ENCODE measurements at places on chromosomes 12 and 14.
A peak's percentile ranks its signal among the peaks of the same experiment; 100 is the strongest.

GRCh38 chr12:38711054-38711453 lies 194.3 kb downstream of the CPNE8 start:
- no peak for ATAC-seq

DNA sequence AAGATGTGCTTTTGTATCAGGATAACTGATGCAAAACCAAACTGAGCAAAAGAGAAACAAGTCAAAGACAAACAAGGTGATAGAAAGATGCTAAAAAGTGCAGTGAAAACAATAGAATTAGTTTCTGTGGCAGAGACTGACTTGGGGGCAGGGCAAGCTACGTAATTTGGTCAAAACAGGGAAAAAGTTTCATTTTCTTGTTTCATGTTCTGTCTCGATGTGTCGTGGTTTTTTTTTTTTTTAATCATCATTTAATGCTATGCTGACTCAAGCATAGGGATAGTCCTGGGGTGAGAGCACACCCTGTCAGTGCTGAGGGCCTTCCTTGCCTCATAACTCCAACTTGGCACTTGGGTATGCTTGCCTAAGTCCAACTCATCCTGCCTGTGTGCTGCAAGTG lies 144.1 kb upstream of the PTPRQ start:
- ATAC-seq = no peak

GRCh38 chr12:47876440-47876960 lies 28.3 kb downstream of the VDR start:
- peak; percentile 58 for ATAC-seq

DNA sequence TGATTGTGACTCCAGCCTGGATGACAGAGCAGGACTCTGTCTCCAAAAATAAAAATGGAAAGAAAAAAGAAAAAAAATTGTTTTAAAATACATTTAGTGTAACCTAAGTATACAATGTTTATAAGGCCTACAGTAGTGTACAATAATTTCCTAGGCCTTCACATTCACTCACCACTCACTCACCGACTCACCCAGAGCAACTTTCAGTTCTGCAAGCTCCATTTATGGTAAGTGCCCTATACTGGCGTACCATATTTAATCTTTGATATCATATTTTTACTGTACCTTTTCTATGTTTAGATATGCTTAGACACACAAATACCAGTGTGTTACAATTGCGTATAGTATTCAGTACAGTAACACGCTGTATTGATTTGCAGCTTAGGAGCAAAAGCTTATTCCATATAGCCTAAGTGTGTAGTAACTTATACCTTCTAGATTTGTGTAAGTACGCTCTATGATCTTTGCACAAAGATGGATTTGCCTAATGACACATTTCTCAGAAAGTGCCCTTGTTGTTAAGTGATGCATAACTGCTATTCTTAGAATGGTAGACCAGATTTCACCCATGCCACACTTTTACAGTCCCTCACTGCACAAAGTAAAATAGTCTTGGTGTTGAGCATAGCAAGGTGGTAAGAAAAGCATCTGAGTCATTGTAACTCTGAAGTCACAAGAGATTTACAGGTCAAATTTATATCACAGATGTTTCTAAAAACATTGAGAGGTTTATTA lies 151.9 kb downstream of the LRRK2 start:
- no peak for ATAC-seq

GRCh38 chr12:16927259-16927658 lies 321.3 kb upstream of the LMO3 start:
- no peak for ATAC-seq

DNA sequence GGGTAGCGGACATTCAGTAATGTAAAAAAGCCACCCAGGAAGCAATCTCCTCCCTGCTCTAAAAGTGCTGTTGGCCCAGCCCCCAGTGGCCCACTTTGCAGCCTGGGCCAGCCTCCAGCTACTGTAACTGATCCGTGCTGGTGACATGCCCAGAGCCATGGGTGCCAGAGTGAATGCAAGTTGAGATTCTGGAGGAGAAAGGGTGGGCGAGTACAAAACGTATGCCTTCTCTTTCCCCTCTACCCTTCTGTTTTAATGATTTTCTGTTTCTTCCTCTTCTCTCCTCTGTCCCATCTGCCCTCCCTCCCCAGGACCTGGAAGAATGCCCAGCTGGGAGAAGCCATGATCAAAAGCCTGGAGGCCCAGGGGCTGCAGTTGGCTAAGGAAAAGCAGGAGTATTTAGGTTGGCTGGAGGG lies 16.9 kb downstream of the PLEKHD1 start:
- peak; percentile 53 for ATAC-seq

DNA sequence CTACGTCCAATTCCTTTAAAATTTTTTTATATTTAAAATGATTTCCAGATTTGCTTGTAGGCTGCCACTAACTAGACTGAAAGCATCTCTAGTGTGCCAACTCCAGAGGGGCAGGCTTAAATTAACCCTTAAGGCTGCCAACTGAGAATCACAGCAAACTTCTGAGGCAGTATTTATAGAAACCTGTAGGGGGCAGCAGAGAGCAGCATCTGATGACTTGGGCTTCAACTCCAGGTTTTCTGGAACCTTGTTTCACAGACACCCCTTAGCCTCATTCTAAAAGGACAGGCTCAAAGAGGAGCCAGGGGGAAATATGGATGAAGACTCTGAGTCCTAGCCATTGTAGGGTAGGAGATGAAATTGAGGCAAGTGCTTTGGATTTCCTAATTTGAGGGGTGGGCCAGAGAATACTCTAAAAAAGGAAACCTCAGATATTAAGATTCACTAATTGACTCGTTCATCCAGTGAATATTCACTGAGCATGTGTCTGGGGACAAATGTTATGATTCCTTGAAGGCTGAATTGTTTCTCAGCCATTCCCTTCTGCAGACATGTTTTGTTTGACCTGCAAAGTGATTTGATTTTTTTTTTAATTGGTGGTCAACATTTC lies 63.3 kb upstream of the HSPB8 start:
- ATAC-seq = peak; percentile 16

GRCh38 chr12:49198431-49199155 lies 9.7 kb upstream of the TUBA1A start:
- peak; percentile 81 for ATAC-seq

- no peak for ATAC-seq
Measured at GRCh38 chr12:48420039-48420775, 52.2 kb upstream of the ANP32D start.

GRCh38 chr14:54257424-54257823 lies 139.4 kb upstream of the CDKN3 start:
- peak; percentile 36 for ATAC-seq

- ATAC-seq = no peak
Measured at GRCh38 chr12:80892597-80893445, 44.9 kb downstream of the LIN7A start.

DNA sequence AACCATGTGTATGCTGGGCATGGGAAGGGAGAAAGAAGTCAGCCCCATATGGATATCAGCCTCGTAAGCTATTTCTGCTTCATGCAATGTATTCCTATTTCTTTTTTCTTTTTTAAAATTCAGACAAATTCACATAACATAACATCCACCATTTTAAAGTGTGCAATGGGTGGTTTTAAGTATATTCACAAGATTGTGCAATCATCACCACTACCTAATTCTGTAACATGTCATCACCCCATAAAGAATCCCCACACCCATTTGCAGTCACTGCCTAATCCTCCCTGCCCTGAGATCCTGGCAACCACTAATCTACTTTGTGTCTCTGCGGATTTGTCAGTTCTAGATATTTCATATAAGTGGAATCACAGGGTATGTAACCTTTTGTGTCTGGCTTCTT lies 9.5 kb downstream of the POMT2 start:
- no peak for ATAC-seq

DNA sequence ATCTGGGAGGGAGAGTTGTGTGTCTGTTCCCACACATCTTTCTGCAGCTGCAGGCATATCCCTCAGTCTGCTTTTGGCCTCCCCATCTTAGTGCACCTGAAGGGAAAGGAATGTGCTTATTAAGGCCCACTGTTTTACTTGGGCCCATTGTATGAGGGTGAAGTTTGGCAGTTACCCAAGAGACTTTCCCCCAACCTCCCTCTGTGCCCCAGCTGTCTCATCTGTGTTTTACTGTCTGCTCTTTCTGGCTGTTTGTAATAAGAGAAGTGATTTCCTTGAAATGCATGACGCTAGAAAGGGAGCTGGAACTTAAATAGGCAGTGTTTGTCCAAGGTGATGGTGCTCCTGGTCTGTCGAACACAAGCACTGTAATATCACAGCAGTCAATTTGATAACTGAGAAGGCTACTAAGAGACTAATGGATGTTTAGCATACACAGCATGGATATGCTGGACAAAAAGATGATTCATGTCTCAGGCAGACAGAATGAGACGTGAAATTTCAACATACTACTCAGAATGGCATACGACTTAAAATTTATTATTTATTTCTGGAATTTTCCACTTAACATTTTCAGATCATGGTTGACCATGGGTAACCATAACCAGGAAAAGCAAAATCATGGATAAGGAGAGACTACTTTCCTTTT lies 43.6 kb downstream of the FSCB start:
- ATAC-seq = no peak

GRCh38 chr12:119730381-119730780 lies 62.4 kb downstream of the PRKAB1 start:
- ATAC-seq = no peak

DNA sequence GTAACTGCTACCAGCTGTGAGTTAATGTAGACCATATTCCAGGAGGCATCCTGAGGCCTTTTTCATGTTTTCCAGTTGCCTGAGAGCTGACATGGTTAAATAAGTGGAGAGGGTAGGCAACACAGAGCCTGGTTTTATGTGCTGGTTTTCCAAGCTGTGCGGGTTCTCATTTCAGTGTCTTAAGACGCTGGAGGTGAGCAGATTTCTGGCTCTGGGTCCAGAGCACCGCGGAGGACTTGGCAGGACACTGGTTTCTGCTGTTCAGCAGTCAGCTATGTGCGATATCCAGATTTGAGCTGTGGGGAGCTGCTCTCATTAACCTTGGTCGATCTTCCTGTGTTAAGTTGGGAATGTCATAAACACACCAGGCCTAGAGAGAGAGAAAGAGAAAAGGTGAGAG lies 680.8 kb downstream of the BCL11B start:
- ATAC-seq = no peak

GRCh38 chr14:54444681-54445080 lies 3.5 kb upstream of the CNIH1 start:
- ATAC-seq = no peak

- peak; percentile 2 for ATAC-seq
Measured at GRCh38 chr12:106580671-106581508, 1.9 kb upstream of the RFX4 start.

GRCh38 chr12:50666023-50666422 lies 97.9 kb upstream of the ATF1 start:
- no peak for ATAC-seq

DNA sequence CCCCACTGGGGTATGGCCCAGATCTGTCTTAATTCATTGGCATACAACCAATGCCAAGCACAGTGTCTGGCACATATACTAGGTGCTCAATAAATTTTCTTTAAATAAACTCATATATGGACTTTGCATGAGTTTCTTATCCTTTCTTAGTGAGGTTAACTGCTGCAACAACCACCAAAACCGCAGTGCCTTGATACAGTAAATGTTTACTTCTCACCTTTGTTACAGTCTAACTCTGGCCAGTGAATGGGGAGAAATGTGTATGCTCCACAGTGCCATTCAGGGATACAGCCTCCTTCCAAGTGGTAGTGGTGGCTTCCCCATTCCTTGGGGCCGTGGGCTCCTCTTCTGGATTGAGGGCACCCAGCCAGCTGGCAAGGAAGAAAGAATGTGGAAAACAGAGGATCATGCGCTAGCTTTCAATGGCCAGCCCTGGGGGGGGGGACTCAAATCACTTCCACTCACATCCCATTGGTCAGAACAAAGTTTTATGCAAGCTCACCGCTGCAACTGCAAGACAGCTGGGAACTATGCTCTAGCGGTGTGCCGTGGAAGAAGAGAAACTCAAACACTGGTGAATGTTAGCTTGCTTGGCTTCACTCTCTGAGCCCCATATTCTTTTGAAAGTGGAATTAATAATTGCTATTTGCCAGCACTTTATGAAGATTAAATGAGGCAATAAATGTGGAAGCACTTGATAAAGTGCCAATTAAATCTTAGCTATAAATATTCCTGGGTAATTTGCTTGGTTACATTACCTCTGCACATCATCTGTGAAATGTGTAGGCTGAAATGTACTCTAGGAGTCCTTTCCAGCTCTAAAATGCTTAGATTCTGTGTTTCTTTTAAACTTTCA lies 51.0 kb upstream of the SOCS2 start:
- no peak for ATAC-seq

- ATAC-seq = no peak
Measured at GRCh38 chr12:26255893-26256645, 60.7 kb downstream of the SSPN start.

DNA sequence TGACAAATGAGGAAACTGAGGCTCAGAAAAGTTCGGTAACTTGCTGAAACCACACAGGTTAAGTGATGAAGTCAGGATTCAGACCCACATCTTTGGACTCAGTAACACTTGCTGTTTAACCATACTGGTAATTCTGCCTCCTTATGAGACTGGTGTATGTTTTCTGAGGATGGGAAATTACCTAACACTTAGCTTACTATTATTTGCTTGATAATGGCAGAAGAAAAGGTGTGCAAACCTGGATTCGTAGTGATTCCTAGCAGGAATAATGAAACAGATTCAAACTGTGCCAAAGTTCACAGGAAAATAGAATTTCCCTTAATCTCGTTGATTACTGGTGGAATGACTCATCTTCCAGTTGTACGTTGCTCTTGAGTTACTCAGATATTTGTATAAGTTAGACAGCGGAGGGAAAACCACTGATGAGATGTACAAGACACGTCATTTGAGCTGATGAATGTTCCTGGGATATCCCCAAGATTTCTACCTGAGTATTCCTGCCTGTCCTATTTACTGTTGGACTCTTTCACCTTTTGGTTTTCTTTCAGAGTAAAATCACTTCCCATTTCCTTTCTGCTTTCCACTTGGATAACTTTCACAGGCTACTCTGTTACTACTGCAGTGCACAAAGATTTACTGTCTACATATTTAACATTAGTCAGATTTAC lies 37.5 kb downstream of the PRORP start:
- ATAC-seq = no peak
